Endothelial cell of umbilical vein (primary cell): ENCODE measurements at places on chromosomes 7 and 10.

DNA sequence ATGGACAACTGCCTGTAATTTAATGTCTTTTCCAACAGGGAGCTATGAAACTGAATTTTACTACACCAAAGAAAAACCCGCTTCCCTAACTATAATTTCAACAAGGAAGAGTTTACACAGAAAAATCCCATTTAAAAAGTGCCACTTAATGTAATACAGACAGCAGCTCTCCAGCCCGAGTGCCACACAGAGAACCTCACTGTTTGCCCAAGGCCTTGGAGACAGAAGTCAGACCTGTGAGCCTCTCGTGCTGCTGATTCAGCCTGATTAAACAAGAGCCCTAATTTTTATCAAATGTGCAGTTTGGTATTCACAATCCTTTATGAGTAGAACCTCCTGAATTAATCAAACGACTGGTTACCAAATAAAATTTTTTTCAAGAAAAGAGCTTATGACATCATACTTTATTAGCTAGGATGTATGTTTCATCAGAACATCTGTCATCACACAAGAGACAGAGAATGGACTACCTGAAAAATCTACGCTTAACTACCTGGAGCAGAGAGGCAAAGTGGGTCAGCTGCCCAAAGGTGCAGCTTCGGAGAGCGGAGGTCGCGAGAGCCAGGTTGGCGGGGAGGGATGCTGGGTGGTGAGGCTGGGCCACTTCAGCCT is 543.6 kb downstream of the SDK1 start:
- DNase-seq, result no peak

DNA sequence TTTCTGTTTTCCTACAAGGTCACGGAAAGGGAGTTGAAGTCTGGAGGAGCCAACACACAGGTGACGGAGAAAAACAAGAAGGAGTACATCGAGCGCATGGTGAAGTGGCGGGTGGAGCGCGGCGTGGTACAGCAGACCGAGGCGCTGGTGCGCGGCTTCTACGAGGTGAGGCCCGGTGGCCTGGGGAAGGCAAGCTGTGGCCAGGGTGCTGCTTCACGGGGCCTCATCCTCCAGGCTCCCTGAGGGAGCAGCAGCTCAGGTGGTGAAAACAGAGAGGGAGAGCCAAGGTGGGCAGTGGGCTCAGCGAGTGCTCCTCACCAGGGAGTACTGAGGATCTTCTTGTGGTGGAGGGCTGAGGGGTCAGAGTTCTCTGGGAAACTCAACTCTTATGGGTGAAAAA is 32.5 kb upstream of the STK17A start:
- DNase-seq, result no peak

DNA sequence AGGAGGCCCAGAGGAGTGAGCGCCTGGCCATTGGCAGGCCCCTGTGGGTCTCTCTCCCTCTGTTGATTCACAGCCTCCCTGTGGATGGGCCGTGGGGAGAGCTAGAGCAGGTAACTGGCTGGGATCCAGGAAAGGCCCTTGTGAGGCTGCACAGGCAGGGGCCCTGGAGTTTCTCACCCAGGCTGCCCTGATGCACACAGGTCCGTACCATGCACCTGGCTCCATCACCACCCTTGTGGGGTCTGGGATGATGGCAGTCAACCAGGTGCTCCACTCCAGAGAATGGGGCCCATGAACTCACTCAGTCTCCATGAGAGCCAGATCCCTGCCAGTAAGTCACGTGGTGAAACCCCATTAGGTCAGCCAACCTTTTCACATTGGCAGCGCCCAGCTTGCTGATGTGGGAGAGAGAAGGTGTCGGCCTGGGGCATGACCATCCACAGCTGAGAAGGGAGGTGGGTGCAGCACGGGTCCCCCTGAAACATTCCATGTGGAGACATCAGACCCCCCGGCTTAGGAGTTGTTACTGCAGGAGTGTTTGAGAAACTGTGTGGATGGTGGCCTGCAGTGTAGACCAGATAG is 320.8 kb downstream of the ADARB2 start:
- no peak for DNase-seq

- DNase-seq, result no peak
These were observed 54.3 kb downstream of the PODXL start for GRCh38 chr7:131501930-131502685.

DNA sequence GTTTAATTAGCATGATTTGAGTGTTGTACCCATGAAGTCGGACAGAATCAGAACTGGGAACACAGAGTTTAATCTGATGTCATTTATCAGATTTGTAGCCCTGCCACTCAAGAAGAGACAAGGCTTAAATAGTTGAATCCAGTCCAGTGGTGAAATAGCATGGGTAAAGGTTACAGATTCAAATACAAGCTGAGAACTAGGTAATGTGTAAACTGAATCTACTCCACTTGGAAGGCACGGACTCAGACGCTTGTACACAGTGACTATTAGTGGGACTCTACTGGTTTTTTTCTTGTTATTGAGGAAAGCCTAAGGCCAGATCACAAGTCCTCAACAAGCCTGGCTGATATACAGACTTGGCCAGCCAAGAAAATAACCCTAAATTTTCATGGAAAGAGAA is 142.9 kb downstream of the CTTNBP2 start:
- DNase-seq, result no peak
